ENCODE measurements at places on chromosomes 12 and 14.

DNA sequence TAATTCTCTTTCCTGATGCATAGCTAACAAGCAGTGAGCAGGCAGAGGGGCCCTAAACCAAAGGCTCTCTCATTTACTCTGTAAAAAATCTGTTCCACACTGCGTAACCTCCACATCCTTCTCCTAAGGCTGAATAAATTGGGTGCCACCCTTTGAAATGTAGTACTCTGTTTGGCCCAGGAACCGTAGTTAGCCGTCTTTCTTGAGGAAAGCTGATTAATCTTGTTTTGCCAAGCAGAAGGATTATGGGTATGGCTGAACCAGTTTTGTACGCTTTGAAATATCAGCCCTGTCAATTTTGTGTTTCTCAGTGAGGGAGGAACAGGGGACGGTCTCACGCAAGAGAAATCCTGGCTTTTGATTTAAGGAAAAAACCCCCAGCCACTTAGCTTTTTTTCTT is 19.7 kb downstream of the EML1 start:
- DNase-seq, result no peak

DNA sequence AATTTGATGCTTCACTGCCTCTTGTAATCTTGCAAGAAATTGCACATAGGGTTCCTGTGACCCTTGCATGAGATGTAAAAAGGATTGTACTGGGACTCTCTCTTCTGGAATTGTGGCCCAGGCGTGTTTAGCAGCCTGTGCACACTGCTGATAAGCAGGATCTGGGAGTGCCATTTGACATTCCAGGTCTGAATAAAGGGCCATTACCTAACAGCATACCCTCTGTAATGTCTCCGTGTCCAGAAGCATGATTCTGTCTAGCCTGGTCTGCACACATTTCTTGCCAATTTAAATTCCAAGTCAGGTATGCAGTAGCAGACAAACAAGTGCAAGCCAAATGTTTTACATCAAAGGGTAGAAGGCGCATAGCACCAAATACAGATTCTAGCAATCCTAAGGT is 18.1 kb upstream of the MAPKAPK5 start:
- DNase-seq, result no peak

DNA sequence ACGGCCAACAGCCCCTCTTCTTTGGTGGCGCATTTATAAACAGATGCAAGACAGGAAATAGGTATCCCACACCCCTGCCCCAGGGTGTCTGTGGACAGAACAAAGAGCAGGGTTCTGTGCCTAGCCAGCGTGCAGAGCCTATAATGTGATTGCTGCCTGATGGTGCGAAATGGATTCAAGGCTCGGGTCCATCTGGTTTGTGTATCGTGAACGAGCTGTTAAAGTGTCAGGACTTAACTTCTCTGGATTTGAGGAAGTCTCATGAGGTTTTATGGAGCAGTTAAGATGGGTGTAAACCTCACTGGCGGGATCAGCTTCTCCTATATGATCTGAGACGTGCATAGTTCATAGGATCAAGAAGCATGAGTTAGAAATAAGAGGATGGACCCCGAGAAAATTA is 388.7 kb upstream of the TBX3 start:
- no peak for DNase-seq

DNA sequence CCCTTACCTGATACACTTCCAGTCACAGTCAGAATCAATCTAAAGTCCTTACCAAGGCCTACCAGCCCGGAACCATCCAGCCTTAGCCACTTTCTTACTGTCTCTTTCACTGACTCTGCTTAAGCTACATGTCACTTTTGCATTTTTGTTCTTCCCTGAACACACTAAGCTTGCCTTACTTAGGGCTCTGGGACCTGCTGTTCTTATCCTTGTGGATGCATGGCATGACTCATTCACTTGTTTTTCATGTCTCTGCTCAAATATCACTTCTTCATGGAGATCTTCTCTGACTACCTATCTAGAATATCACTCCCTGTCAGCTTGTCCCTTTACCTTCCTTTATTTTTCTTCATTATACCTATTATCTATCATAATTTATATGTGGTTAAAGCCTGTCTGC is 65.6 kb upstream of the ZDHHC17 start:
- no peak for DNase-seq

DNA sequence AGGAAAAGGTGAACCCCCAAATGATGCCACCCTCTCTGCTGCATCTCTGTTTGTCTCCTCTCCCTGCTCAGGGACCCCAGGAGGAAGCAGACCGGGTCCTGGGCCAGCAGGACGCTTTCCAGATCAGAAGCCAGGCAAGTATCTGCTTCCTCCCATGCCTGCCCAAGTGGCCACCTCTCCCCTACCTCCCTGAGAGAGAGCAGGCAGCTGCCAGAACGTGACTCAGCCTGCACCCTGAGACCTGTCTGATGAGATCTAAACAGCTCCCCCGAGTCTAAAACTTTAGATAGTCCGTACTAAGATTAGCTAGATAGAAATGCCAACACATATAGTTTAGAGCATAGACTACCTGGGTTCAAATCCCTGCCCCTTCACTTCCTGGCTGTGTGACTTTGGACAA is 31.2 kb upstream of the OAS1 start:
- no peak for DNase-seq

DNA sequence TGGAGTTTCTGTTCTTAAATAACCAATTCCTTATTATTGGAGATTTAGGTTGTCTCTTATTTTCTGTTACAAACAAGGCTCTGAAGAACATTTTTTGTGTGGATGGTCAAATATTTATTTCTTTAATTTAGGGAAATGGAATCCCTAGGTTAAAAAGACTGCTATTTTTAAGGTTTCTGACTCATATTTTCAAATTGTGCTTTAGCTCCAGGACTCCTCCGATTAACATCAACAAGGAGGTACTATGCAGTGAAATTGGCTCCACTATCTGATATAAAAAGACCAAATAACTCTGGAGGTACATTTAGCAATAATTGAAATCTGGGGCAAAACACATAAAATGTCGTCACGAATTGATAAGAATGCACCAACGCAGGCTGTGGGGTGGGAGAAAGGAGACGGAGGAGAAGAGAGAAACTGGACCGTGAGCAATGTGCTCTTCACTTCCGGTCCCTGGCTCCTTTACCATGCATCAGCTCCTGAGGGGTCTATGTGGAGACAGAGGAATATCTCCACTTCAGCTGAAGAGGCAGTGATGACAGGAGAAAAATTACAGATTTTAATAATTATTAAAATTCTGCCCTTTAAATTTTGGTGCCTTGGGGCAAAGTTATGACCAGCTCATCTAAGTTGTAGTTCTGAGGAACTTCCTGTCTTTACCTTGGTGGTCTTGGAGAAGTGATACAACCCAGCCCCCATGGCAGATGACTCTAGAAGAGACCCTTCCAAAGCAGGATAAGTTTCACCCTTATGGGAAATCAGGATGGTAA is 90.2 kb upstream of the BTG1 start:
- DNase-seq, result no peak

- no peak for DNase-seq
Observed at GRCh38 chr14:102545461-102546265, 36.1 kb upstream of the ANKRD9 start.

- DNase-seq, result no peak
Observed at GRCh38 chr14:102540315-102541028, 30.9 kb upstream of the ANKRD9 start.

- DNase-seq, result no peak
Observed at GRCh38 chr12:52006726-52007157, at the start of gene TAMALIN. Gene TAMALIN, plus strand, starts transcription at chr12:52006946. Its CDS starts 74 bp downstream, at chr12:52007020.

GRCh38 chr14:60482743-60483142 is 3.1 kb downstream of the C14orf39 start:
- DNase-seq, result no peak

- no peak for DNase-seq
Observed at GRCh38 chr14:67514203-67514607, 18.9 kb upstream of the PLEKHH1 start.

DNA sequence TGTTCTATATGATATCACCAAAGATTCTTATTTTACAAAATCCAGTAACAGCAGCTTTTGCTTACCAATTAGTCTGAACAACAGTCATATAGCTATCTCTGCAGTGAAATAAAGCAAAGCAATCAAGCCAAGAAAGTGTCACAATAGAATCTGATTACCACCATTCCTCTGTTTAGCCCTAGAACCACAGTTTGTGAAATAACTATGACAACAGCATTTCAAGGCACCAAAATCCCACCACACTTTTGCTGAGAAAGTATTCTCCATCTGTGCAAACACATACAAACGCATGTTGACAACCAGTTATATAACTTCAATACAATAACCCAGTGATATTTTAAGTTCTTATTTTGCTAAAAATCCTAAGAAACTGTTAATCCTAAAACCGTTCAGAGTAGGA is 7.4 kb downstream of the PPP1R13B start:
- no peak for DNase-seq

- DNase-seq, result no peak
Observed at GRCh38 chr12:13178568-13179210, 17.8 kb upstream of the EMP1 start.

DNA sequence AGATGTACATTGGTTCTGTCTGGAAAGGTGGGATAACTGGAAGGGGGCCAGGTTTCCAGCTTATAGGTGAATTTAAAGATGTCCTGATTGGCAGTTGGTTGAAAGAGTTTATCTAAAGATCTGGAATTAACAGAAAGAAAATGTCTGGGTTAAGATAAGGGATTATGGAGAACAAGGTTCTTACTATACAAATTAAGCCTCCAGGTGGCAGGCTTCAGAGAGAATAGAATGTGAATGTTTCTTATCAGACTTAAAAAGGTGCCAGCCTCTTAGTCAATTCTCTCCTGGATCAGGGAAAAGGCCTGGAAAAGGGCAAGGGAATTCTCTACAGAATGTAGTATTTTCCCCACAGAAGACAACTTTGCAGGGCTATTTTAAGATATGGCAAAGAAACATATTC is 53.1 kb downstream of the CNTN1 start:
- DNase-seq, result peak; percentile 18

DNA sequence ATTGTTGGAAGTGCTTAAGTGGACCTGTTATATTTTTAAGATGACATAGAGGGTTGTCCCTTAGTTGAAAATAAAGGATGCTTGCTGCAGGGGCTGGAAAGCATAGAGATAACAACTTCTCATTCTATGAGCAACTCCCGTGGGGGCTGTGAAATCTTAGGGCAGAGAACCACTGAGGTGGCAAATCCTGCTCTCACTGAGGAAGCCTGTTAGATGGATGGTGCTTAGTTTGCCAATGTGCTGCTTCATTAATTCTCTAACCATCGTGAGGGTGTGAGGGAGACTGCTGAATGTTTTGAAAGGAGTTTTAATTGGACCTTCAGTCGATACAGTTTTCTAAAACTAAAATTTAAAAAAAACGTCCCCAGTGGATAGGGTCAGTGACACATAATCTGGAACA is 46.5 kb downstream of the PTPRO start:
- DNase-seq, result no peak

DNA sequence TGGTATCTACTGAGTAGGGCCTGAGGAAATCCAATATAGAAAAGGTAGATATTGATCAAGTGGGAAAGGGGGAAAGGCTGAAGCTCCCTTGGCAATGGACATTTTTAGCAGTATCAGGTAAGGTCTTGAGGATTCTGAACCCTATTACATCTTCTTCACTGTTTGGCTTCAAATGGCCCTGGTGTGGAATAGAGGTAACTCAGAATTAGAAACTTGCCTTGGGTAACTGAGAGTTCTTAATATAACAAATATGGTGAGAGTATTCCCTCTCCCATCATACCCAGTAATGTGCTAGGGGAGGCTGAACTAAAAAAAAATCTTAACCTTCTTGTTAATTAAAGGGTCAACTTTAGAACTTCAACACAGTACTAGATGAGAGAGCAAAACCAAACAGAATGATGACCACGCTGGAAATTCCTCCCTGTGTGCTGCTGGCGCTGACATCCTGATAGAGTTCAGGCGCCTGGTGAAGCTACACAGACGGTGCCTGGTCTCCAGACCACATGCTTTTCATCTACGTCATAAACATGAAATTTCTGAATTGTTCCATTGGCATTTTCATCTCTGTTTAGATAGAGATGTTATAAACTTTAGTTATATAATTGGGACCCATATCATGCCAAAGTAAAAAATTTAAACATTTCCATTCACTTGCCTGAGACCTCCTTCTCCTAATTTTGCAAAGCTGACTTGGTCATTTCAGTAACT is 128.3 kb downstream of the AKAP6 start:
- no peak for DNase-seq

DNA sequence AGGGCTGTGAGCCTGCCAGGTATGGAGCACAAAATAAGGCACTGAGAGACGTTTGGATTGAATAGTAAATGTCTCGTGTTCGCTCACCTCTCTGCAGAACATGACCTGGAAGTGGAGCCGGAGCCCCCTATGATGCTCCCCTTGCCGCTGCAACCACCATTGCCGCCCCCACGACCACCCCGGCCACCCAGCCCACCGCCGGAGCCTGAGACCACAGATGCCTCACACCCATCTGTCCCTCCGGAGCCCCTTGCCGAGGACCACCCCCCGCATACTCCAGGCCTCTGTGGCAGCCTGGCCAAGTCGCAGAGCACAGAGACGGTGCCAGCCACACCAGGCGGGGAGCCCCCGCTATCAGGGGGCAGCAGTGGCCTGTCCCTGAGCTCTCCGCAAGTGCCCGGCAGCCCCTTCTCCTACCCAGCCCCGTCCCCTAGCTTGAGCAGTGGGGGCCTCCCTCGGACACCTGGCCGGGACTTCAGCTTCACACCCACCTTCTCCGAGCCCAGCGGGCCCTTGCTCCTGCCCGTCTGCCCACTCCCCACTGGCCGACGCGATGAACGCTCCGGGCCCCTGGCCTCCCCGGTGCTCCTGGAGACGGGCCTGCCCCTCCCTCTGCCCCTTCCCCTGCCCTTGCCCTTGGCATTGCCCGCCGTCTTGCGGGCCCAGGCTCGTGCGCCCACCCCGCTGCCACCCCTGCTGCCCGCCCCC is 18.7 kb downstream of the SETD1B start:
- no peak for DNase-seq

- DNase-seq, result no peak
Observed at GRCh38 chr14:28745176-28745575, 21.4 kb upstream of the FOXG1 start.

- DNase-seq, result no peak
Observed at GRCh38 chr14:76827696-76828296, 1.6 kb downstream of the LRRC74A start.

GRCh38 chr14:101187816-101188570 is 284.5 kb upstream of the RTL1 start:
- DNase-seq, result no peak

DNA sequence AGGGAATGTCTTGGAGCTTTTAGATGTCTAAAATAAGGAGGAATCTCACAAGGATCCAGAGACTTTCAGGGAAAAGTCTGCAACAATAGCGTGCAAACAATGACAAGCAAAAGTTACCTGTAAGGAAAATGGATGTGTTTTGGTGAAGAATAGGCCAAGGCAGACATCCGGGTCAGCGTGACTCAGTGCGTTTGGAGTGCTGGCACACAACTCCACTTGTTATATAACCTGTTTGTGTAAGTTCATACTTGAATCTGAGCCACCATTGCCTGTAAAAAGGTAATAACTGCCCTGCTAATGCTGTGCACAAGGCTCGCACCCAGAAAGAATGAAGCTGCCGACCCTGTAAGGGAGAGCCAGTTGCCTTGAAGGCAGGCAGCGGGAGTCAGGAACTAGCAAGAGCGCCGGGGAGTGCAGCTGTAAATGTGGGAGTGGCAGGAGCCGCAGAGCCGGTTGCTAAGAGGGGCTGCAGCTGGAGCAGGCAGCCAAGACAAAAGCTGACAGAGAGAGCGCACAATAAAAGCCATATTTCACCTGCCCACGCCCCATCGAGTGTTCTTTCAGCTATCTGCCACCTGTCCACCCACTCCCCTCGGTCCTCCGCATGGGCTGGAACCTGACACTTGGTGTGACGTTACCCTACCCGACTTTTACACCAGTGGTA is 638.5 kb upstream of the MIS18BP1 start:
- DNase-seq, result no peak
